Activated T-cell treated with anti-CD3 and anti-CD28 coated beads for 4 hours (primary cell): ENCODE measurements at places on chromosomes 16 and 17.

DNA sequence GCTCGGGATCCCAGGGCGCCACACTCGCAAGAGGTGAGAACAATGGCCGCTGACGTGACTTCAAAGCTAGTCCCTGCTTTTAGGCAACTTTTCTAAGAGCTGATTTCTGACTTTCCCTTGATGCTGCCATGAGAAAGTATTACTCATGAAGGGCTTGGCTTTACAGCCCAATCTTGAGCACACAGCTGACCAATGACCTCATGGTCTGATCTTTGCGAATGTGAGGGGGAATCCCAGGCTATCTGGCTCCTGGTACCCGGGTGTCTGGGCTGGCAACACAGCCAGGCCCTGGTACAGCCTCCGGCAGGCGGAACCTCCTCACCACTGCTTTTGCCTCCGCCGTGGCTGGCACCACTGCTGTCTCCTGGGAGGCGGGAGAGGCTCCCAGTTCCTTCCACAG lies 17.5 kb downstream of the NDUFAF8 start:
- DNase-seq = no peak

- DNase-seq = no peak
Measured at GRCh38 chr16:10040136-10041080, 141.8 kb downstream of the GRIN2A start.

DNA sequence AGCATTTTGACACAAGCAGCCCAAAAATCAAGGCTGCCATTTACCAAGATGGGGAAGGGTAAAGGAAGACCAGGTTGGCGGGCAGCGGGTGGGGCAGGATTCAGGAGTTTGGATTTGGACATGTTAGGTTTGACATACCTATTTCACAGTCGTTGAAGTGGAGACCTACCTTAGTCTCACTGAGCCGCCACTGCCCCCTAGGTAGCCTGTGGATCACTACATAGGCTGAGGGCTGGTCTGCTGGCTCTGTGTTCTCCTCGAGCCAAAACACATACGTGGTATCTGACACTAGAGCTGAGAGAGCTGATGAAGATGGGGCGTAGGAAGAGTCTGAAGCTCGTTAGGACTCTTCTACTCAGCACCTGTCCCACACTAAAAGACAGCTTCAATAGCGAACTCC lies 115.1 kb downstream of the HIC1 start:
- no peak for DNase-seq

DNA sequence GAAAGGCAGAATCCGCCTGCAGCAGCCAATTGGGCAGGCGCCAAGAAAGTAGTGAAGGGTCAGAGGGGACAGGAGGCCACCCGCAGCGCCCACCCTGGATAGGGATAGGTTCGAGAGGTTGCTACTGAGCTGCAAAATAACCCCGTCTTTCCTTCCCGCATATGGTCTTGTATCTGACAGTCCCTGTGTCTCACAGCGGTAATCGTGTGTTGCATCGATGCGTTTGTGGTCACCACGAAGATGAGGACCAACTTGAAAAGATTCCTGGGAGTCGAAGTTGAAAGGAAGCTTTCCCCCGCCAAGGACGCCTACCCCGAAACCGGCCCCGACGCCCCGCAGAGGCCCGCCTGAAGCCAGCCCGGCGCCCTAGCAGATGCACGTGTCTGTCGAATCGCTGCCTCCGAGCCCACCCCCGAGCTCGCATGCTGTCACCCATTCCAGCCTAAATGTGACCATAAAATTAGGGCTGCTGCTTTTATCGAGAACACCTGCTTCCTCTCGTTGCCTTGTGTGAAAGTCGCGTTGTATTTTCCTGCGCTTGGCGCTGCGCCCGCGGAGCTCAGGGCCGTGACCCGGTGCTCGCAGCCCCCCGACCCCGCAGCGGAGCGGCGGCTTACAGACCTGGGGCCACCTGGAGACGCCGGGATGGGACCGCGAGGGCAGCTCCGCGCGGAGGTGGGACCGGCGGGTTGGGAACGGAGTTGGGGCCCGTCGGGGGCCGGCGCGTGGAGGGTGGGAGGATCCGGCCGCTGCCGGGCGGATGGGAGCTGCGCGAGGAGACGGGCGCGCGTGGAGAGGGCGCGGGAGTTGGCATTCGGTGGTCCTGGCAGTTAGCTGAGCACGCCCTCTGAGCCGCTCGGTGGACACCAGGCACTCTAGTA lies at the start of gene CMTM2:
CMTM2 (plus strand) TSS at position 813 of the 881 bp plus-strand sequence. CDS start 145 bp downstream, outside the sequence.
- no peak for DNase-seq

- no peak for DNase-seq
Measured at GRCh38 chr16:6248199-6248598, 1084.4 kb upstream of the RBFOX1 start.

- DNase-seq = no peak
Measured at GRCh38 chr17:82278786-82279391, 5.4 kb upstream of the CSNK1D start.

- no peak for DNase-seq
Measured at GRCh38 chr17:30234296-30234695, 1.2 kb downstream of the SLC6A4 start.

- no peak for DNase-seq
Measured at GRCh38 chr17:14581186-14581830, 280.4 kb downstream of the HS3ST3B1 start.

GRCh38 chr16:4802659-4803287 lies 340 bp upstream of the ROGDI start:
- DNase-seq = peak; percentile 84

- DNase-seq = no peak
Measured at GRCh38 chr17:2151358-2152033, 96.6 kb downstream of the HIC1 start.

GRCh38 chr16:27417047-27417671 lies 15.2 kb downstream of the IL21R start:
- DNase-seq = no peak

DNA sequence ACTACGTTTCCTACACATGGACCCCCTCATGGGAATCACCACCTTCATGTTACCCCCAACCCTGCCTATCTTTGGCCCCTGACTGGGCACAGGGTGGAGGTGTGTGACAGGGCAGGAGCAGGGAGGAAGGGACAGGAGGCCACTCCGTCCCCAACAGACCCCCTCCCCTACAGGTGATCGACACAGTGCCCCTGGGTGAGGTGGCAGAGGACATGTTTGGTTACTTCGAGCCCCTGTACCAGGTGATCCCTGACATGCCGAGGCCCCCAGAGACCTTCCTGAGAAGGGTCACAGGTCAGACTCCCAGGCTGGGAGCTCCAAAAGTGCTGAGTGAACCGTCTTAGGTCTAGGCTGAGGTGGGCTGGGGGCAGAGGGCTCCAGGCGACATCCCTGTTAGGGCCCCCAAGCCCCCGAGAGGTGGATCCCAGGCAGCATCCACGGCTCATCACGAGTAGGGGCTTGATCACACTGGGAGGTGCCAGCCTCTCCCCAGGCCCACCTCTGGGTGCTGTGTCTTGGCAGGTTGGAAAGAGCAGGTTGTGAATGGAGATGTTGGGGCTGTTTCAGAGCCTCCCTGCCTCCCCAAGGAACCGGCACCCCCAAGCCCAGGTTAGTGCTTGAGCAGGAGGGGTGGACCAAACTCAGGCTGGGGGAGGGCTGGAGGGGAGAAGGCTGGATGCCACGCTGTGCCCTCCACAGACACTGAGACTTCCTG lies 1.5 kb downstream of the ACBD4 start:
- no peak for DNase-seq

GRCh38 chr17:72839131-72839725 lies 253.3 kb downstream of the SLC39A11 start:
- DNase-seq = no peak

DNA sequence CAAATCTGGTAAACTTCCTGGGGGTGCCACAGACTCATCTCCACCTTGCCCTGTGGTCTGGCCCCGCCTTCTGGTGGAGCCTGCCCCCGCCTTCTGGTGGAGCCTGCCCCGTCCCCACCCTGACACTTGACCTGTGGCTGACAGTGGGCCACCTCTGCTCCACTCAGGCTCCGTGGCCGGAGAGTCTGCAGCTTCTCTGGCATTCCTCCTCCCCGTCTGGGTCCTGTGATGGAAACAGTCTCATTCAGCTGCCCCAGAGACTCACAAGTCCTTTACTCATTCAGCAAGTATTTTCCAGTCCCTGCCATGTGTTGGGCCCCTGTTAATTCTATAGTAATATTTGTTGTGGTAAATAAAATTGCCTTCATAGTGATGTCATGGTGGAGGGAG lies 21.0 kb upstream of the G6PC1 start:
- no peak for DNase-seq

GRCh38 chr17:49707246-49707607 lies 537 bp downstream of the SLC35B1 start:
- no peak for DNase-seq

DNA sequence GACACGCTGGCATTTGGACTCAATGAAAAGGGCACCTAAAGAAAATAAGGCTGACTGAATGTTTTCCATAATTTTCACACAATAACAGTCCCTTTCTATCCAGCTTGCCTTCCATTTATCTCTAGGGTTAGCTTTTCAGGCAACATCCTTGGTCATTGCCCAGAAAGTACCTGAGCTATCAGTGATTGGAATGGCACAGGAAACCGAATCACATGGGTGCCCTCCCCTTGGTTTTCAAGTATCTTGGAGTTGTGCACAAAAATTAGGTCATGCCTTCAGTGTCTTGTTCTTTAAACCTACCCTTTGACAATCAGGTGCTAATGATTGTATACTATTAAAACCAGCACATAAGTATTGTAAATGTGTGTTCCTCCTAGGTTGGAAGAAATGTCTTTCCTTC lies 3.3 kb upstream of the VPS4A start:
- DNase-seq = no peak

- no peak for DNase-seq
Measured at GRCh38 chr17:27532269-27533263, 76.3 kb downstream of the KSR1 start.

- peak; percentile 21 for DNase-seq
Measured at GRCh38 chr16:89026121-89026612, 49.2 kb upstream of the CBFA2T3 start.

GRCh38 chr17:44738214-44738906 lies 20.4 kb upstream of the ADAM11 start:
- no peak for DNase-seq

DNA sequence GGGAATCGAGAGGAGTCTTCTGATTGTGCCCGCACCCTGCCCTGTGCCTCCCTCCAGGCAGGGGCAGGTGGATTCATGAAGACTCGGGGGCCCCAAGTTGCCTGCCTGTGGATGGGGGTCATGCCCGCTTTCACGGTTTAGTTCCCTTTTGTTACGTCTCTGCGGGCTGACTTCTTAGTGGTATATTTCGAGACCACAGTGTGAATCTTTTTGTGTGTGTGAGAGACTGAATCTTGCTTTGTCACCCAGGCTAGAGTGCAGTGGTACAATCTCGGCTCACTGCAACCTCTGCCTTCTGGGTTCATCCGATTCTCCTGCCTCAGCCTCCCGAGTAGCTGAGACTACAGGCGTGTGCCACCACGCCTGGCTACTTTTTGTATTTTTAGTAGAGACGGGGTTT lies 18.1 kb upstream of the RNF213 start:
- no peak for DNase-seq

- no peak for DNase-seq
Measured at GRCh38 chr16:76970745-76971099, 220.3 kb upstream of the MON1B start.

GRCh38 chr17:31216031-31216751 lies 80.8 kb downstream of the OMG start:
- no peak for DNase-seq

GRCh38 chr16:47284999-47285398 lies 141.3 kb upstream of the NETO2 start:
- DNase-seq = no peak

DNA sequence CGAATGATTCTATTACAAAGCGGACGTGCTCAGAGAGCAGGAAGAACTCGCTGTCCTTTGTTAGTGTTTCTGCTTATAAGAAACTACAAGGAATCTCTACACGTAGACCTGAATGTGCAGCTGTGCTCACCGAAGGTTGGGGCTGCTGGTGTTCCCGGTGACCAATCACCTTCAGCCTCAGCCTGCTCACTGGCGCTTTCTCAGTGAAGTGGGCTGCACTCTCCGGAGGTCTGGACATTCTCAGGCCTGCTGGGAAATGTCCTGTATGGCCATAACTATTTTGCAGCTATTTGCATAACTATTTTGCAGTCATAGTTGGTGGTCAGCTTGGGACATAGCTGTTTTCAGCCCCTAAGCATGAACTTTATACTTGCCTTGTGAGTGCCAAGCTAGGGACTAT lies 9.7 kb upstream of the CIAO3 start:
- DNase-seq = no peak

DNA sequence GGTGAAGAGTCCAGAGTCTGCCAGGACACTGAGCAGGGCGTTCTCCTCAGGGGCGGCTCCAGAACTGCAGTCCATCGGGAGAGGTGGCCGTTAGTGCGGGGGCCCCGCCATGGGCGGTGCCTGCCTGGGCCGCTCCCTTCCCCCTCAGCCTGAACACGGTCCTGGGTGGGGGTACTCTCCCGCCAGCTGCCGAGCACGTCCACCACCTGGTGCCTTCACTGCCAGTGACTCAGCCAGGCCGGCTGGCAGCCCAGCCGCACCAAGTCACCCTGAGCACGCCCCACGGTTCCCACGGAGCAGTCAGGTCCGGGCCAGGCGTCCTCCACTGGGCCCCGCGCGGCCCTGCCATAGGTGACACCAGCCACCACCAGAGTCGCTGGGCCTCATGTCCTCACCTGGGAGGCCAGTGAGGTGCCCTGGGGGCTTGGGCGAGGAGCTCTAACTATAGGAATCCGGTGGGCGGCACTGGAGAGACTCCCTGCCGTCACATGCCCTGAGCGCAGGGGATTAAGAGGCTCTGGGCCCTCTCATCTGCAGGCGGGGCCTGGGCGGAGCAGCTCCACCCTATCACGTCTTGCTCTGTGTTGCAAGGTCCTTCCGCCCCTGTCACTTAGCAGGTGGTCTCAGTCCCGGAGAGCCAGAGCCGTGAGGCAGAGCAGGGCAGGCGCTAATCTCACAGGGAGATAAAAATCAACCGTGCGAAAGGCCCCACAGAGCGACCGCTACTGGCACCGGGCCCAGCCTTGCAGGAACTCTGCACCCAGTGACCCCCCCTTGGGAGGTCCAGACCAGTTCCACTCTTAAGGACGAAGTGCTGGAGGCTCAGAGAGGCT lies 14.3 kb downstream of the PIEZO1 start:
- DNase-seq = no peak

- no peak for DNase-seq
Measured at GRCh38 chr17:63995626-63996025, 2.5 kb upstream of the PRR29 start.

- DNase-seq = peak; percentile 63
Measured at GRCh38 chr17:78343543-78344201, 16.2 kb downstream of the SOCS3 start.

DNA sequence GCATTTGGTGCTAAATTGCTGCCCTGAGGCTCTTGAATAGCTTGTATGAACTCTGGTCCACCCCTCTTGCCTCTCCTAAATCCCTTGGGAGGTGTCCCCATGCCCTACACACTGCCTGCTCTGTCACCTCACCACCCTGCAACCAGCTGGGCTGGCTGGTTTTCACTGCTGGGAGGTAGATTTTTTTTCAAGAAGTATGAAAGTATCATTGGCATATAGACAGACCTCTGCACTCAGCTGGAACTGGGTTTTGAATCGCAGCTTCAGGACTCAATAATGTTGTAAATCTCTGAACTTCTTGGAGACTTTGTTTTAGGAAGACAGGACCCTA lies 184.9 kb downstream of the MSI2 start:
- no peak for DNase-seq
